ENCODE measurements at places on chromosomes 5 and 9. TPM values are rescaled to one million over a fixed set of nuclear protein-coding genes. Genes with fewer than 3 reads are reported as not detected.

GRCh38 chr9:127886401-127886972 lies 9.0 kb upstream of the AK1 start:
- DNase-seq: no peak

The NAIP gene
- polyA plus RNA-seq: 1.8 TPM

DNA sequence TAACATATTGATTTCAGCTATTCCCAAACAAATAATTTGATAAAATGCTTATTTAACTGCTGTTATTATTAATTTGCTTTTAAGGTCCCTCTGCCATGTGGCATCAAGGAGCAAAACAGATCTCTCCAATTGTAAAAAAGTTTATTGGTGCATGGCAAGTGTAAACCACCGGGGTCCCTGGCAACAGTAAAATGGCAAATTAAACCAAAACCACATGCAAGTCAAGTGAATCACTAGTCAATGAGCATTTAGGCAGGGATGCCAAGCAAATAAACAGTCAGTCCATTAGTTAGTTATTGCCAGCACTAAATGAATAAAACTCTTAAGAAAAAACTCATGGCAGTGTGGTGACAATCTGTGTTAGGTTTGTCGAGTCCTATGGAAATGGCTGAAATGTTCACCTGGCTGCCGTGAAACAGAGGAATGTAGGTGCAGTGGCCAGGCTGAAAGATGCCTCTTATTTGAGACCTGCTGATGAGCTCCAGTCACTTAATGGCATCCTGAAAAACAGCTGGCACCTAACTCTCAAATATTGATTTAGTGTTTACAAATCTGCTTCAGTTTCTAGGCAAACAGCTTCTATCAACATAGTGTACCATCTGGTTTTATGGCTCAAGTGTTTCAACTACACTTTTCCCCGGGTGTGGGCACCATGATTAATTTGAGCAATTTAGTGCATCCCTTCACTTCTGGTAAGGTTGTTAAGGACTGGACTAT lies 296.5 kb upstream of the ITGA1 start:
- DNase-seq: no peak

- DNase-seq: no peak
Observed at GRCh38 chr9:104772714-104773510, 9.0 kb downstream of the NIPSNAP3B start.

The MAML1 gene
- 9.1 TPM for polyA plus RNA-seq

GRCh38 chr5:60377826-60378225 lies 322.1 kb downstream of the DEPDC1B start:
- no peak for DNase-seq

- DNase-seq: peak; percentile 13
Observed at GRCh38 chr9:113807173-113808061, 68.7 kb upstream of the ZNF618 start.

DNA sequence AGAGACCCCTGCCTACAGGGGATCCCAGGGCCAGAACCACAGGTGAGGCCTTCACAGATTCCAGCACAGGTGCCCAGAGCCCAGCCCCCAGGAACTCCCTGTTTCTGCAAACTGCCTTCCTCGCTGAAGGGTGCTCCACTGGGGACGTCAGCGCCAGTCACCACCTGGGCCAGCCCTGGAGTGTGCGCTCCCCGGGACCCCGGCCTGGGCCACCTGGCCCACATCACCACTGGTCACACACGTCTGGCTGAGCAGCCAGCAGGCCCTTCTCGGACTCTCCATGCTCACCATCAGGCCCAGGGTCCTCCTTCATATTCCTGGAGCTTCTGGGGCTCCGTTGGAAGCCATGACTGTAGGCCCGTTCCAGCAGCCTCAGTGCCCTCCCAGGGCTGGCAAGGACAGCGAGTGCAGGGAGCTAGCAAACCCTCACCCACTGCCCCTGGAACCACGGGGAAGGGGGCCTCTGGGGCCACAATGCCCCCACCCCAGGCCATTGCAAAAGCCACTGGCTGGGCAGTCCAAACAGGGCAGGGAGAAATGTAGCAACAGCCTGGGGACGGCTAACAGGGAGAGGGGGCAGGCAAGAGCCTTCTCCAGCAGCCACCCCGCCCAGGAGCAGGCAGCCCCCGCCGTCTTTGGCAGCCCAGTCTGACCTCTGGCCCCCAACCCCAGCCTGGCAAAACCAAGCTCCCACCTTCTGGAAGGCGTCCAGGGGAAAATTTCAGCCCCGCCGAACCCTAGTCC lies 1.3 kb downstream of the AGPAT2 start:
- no peak for DNase-seq

Measured in CD8-positive, alpha-beta memory T cell (primary cell).